ENCODE measurements at places on chromosomes 5 and 9.

- DNase-seq = no peak
These were observed 20.2 kb upstream of the CEP78 start for GRCh38 chr9:78215706-78216105.

- no peak for DNase-seq
These were observed 484.8 kb downstream of the ZSWIM6 start for GRCh38 chr5:61816585-61817450.

DNA sequence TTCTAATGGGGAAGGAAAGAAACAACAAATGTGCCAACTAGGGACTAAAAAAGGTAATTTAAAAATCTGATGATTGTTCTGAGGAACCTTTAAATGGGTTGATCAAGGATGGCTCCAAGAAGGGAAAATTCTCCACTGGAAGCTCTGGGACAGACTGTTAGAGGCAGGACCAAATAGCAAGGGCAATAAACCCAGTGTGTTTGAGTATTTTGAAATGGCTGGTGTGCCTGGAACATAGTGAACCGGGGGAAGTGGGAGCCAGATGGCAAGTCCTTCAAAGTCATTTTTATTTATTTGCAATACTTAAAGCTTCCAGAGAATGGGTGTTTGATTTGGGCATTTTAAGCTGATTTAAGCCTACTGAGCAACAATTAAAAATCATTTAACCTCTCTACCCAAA is 587.7 kb upstream of the MEF2C start:
- DNase-seq = no peak

GRCh38 chr9:28781481-28781880 is 1208.2 kb upstream of the C9orf72 start:
- DNase-seq = peak; percentile 17

DNA sequence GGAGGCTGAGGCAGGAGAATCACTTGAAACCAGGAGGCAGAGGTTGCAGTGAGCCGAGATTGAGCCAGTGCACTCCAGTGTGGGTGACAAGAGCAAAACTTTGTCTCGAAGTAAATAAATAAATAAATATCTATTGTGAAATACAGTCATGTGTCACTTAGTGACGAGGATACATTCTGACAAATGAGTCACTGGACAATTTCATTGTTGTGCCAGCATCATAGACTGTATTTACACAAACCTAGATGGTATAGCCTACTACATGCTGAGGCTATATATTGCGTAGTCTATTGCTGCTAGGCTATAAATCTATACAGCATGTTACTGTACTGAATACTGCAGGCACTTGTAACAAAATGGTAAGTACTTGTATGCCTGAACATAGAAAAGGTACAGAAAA is 61.1 kb upstream of the CCL21 start:
- no peak for DNase-seq

GRCh38 chr9:113301548-113301947 is 1.6 kb downstream of the RNF183 start:
- DNase-seq = no peak

- no peak for DNase-seq
These were observed 155.4 kb upstream of the CLINT1 start for GRCh38 chr5:158014372-158014771.

- DNase-seq = no peak
These were observed 295.5 kb downstream of the YTHDC2 start for GRCh38 chr5:113808956-113809355.

- DNase-seq = no peak
These were observed 36.9 kb upstream of the EXOC3 start for GRCh38 chr5:406041-406440.

GRCh38 chr5:139138109-139138508 is 60.1 kb downstream of the SIL1 start:
- DNase-seq = no peak

- DNase-seq = no peak
These were observed 20.2 kb downstream of the NSG2 start for GRCh38 chr5:174065528-174066197.

GRCh38 chr5:133863857-133864585 is 104.4 kb downstream of the C5orf15 start:
- no peak for DNase-seq

GRCh38 chr5:94857111-94857510 is 238.6 kb downstream of the SLF1 start:
- no peak for DNase-seq

DNA sequence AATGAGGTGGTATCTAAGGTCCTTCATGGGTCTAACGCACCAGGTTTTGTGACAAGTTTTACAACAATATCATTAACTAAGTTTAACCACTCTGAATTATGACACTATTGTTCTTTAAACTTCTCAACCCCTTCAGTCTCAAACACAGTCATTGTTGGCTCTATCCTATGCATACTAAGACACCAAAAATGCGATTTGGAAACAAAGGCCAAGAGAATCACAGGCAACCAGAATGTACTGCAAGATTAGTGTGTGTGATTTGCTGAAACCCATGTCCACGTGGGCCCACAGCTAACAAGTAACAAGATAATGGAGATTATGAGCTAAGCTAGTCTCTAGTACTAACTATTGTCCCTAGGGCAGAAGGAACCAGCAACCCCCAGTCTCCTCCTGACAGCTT is 142.2 kb upstream of the RANBP3L start:
- no peak for DNase-seq

- no peak for DNase-seq
These were observed 99.4 kb downstream of the TMEM215 start for GRCh38 chr9:32882705-32883104.

DNA sequence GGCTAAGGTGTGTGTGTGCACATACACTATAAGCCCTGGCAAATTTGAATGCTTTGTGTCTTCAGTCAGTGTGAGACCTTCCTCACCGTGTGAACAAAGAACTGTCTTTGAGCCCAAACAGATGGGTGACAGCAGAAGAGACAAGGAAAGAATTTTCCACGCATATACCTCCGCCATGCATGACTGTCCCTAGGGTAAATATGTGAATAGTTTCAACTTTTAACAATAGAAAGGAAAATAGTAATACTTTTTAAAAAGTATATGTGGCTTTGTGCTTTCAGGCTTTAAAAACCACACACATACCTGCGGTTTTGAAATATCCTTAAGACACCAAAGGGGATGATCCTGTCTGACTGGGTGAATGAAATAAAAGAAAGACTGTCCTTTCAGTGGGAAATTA is 438.6 kb upstream of the MPDZ start:
- peak; percentile 26 for DNase-seq

GRCh38 chr9:19375538-19375937 is 4.5 kb downstream of the RPS6 start:
- no peak for DNase-seq

DNA sequence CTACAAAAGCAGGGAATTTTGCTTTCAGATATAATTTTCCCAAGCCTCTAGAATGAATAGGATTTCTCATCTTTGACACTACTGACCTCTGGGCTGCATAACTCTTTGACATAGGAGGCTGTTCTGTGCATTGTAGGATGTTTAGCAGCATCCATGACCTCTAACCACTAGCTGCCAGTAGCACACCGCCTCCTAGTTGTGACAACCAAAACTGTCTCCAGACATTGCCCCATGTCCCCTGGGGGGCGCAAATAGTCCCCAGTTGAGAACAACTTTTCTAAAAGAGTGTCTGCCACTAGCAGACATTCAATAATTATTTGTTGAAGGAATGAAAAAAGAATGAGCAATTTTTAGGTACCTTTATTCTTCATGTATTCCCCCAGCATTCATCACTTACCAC is 51.8 kb downstream of the POU4F3 start:
- DNase-seq = no peak

DNA sequence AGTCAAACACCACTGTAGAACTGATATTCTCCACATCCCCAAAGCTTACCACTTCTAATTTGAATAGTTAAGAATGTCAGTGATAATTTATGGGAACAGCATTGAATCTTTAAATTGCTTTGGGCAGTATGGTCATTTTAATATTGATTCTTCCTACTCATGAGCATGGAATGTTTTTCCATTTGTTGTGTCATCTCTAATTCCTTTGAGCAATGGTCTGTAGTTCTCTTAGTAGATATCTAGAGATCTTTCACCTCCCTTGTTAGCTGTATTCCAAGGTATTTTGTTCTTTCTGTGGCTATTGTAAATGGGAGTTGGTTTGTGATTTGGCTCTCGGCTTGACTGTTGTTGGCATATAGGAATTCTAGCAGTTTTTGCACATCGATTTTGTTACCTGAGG is 1341.8 kb upstream of the CDH9 start:
- no peak for DNase-seq

DNA sequence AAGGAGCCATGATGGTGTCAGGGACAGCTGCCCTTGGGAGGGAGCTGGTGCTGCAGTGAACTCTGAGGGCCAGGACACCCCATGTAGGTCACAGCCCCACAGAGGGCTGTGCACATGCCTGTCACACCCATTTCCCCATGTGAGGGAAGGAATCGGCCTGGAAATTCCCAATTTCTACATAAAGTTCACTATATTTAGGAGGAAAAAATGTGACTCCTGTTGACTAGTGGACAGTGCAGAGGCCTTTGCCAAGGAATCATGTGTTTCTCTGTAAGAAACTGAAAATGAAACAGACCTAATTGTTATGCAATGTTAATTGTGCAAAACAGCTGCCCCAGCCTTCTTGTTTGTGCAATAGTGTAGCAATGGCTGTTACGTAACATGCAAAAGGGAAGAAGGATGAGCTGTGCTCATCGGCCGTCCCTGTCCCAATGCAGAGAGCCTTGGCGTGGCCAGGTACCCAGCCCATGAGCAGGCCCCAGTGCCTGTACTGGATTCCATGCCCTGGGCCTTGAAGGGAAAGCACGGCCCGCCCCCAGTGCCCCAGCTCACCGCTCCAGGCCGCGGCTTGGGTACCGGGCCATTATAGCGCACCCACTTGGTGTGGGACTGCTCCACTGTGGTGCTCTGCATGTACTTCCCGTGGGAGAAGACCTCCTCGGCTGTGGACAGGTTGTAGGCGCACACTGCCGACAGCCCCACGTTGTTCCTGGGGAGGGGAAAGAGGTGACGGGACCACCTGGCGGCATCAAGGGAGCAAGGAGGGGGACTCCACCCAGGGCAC is 70.0 kb downstream of the SECISBP2 start:
- peak; percentile 13 for DNase-seq

DNA sequence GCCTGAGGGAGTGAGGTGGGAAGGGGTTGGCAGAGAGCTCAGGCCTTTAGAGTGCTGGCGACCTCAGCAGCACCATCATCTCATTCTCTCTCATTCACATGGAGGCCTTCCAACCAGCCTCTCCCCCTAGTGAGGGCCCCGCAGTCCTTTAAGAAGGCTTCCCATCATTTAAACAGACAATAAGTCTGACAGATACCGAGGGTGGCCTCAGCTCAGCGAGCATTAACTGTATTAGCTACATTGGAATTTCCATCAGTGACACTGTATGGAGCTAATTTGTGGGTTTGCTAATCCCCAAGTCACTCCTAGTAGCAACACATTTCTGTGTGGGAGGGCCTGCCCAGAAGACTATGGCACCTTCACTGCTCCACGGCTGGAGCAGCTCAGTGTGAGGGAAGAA is 75.8 kb downstream of the INSYN2B start:
- no peak for DNase-seq

DNA sequence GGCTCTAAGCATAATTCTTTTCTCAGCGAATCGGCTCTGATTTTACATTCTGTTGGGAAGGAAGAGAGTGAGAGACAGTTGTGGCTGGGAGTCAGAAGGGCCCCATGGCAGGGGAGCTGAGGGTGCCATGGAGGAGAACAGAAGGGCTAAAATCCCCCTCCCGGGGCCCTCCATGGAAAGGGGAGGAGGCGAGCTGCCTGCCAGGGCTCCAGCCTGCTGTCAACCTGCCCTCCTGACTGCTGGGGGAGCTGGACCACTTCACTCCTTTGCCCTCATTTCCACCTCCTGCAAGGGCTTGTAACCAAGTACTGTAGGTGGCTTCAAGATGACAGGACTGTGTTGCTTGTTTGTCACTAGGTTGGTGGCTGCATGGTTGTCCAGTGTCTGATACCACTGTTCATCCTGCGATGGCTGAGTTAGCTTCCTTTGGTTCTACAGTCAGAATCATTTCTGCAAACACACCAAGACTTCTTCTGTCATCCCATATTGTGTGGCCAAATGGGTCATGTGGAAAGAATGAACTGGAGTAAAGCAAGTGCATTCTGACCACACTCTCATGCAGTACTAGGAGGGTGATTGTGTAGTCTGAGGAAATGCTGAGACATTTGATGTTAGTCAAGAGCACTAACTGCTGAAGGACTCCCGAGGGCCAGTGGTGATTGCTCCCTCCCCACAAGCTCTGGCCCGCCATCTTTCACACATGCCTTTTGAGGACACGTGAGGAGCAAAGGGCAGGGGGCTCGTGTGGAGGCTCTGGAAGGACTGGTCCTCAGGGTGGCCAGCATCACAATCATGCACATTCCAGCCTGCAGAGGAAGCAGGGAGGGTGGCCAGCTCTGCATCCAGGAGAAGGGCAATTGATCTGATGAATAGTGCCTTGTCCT is 307.2 kb downstream of the GADD45G start:
- no peak for DNase-seq

GRCh38 chr5:181195249-181195761 is 9.7 kb downstream of the TRIM7 start:
- no peak for DNase-seq

DNA sequence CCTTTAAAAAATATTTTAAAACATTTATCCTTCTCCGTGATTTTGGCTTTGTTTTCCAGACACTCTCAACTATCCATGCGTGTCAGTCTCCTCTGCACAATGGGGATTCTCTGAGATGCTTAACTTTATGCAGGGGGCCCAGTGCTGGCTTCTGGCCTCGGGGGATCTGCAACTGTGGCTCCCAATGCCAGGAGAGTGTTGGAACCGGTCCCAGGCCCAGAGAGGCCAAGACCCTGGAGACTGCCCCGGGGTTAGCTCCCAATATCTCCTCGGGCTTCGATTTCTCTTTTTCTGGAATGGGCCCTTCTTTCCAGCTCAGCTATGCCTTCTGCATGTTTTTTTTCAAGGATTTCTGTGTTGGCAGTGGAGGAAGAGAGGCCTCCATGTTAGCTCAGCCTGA is 20.1 kb upstream of the SARDH start:
- no peak for DNase-seq

GRCh38 chr9:123640792-123641222 is 284.8 kb downstream of the CRB2 start:
- DNase-seq = no peak
